Activated T-helper 1 cell treated with anti-CD3 and anti-CD28 coated beads, Interleukin-2, amount 50 U/mL, for 16 hours (primary cell): ENCODE measurements at places on chromosomes 12 and 14.

DNA sequence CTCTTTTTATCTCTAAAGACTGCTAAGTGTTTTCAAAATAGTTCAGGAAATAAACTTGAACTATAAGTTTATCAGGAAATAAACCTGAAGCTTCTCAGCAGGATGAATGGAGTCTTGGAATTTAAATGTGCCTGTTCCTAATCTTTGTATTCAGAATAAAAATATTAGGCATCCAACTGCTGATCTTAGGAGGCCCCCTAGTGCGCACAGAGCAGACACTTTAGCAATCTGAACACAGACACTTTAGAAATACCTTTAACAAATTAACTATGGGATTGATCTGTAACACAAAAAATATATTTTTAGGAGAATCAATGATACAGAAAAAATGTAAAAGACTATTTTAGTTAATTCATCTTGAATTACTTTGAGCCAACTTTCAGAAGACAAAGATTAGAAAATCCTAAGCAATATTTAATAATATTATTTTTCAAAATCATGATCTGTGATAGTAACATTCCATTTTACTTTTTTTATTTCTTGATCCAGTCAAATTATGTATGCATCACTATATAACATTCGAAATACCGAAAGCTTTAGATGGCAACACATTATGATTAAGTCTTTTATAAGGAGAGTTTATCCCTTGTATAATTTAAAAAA, 80.9 kb downstream of the SLC41A2 start:
- DNase-seq = peak; percentile 3

DNA sequence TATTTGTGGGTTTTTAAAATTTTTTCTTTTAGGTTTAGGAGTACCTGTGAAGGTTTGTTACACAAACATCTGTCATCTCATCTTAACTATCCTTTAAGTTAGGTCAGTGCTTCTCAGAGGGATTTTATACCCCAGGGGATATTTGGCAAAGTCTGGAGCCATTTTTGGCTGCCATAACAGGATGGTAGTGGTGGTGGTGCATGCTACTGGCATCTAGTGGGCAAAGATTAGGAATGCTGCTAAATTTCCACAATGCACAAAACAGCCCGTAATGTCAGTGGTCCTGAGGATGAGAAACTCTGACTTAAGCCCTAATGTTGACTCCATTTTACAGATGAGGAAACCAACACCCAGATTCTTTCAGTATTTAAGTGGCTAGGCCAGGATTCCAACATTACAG, 85.2 kb upstream of the MYF6 start:
- no peak for DNase-seq

GRCh38 chr12:115736360-115736759, 541.1 kb downstream of the MED13L start:
- DNase-seq = no peak

DNA sequence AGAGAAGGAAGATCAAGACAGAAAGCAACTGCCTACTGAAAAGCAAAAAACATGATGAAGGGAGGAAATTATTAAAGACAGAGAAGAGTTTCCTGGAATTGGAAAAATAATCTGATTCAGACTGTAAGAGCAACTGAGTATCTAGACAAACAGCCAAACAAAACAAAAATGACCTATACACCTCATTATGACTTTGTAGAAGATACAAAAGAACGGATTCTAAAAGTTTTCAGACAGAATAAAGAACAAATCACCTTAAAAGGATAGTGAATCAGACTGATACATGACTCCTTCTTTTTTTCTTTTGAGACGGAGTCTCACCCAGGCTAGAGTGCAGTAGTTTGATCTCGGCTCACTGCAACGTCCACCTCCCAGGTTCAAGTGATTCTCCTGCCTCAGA, 10.4 kb downstream of the OSBPL8 start:
- DNase-seq = no peak

- DNase-seq = no peak
These were observed at the start of gene AKT1 for GRCh38 chr14:104794993-104795780. Gene AKT1 (minus strand): TSS chr14:104795748. CDS start chr14:104792643, 3,105 bp downstream.

DNA sequence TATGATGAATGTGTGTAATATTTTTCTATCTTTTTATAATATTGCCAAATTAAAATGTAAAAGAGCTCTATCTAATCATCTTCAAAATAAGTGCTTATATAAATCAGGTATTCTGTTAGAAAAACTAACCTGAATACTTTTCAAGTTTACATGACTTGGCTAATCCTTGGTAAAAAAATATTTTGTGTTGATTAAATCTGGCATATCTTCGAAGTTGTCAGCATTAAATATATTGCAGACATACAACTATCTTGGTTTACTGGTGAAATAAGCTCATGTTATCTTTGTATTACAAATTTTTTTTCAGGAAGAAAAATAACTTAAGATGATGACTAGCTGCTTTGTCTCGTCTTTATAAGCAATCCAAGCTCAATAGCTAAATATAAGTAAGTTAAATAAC, 39.6 kb downstream of the MGAT4C start:
- DNase-seq = no peak

GRCh38 chr14:30960216-30960615, 65.2 kb upstream of the AP4S1 start:
- no peak for DNase-seq

DNA sequence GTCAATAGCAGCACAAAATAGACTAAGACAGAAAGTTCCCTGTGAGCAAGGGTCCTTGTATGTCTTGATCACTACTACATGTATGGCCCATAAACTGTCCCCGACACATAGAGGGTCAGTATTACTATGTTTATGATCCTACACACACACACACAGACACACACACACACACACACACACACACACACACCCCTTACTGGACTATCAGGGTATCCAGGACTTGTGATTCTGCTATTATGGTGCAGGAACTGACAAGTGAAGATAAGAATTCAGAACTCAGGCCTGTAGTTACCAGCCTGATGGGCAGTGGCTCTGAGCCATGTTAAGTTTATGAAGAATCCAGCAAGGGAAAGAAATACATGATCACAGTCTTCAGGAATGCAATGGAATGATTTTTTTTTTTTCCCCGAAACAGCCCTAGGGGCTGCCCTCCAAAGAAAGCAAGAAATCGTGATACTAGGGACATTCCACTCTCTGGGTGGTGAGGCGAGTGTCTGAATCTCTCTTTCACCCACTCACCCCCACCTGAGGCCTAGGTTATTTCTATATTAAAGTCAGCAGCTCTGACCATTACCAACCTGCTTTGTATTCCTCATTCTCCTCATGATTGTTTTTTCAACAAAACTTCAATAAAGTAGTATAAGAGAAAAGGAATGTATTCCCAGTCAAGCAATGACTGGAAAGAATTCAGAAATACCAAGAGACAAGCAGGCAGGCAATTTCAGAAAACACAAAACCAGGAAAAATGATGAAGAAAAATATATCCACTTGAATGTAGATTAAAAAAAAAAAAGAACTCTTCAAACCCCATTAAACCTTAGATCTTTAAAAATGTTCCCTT, 105.8 kb downstream of the AVPR1A start:
- no peak for DNase-seq

GRCh38 chr12:48618541-48618940, 48.7 kb upstream of the LALBA start:
- peak; percentile 56 for DNase-seq

- no peak for DNase-seq
These were observed 69.0 kb downstream of the DIO3 start for GRCh38 chr14:101630056-101630965.

DNA sequence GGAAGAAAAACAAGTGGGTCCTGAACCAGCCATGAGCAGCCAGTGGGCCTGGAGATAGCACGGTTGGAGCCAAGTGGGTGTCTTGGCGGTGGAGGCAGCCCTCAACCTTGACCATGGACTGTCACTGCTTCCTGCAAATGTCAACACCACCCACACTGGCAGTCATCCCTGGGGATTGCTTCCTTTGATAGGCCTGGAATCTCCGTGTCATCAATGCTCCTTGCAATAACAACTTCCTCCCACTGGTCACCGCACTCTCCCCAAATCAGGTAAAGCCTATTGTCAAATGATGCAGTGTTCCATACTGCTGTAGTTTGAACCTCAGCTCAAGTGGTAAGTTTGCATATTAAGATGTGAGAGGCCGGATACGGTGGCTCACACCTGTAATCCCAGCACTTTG, 129.1 kb downstream of the NTF3 start:
- no peak for DNase-seq

GRCh38 chr14:34797747-34798583, 77.2 kb downstream of the BAZ1A start:
- DNase-seq = no peak

DNA sequence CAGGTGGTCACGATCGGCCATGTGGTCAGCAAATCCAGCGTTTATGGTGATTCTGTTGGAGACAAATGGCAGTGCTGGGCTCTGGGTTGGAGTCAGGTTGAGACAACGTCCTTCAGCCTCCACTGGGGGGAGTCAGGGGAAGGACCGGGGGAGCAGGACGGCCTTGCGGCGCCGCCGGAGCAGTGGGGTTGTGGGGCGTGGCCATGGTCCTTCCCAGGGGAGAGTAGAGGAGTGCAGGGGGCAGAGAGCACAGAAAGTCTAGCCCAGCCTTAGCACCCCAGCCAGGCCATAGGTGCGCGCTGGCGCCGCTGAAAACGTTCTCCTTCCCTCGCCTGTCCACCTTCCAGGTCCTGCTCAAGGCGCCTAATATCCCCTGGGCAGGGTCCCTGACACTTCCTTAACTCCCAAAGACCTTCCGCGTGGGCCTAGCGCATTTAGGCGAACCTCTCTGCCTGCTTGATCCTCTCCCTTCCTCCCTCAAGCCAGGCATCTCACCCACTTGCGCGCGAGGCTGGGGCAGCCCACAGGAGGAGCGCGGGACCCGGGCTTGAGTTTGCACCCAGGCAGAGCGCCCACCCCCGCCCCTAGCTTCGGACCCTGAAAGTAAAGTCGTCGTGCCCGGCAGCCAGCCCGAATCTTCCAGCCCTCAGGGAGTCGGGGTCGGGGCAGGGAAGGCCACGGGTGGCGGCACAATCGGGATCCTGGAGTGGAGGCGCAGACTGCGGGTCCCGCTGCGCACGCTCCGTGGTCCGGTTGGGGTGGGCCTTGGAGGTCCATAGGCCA, 3.1 kb upstream of the KIF26A start:
- no peak for DNase-seq

GRCh38 chr14:99649219-99649618, 4.3 kb downstream of the HHIPL1 start:
- no peak for DNase-seq

DNA sequence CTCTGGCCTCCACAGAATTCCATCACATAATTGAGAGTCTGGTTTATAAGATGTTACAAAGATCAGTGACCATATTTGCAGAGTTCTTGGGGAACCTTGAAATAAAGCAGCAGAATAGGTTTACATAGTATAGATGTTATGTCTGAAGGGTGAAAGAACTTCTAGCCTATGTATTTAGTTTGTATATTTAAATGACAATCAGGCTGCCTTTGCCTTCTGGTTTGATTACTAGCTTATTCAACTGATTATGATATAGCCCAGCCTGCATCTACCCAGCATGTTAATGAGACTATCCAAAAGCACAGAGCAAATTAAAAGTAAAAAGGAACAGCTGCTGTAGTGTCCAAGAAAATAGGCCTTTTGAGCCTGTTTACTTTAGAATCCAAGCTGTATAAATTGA, 85.3 kb downstream of the APAF1 start:
- DNase-seq = no peak

GRCh38 chr12:2338991-2339431, 286.2 kb downstream of the CACNA1C start:
- DNase-seq = no peak

GRCh38 chr14:70045844-70046535, 142.8 kb downstream of the SLC8A3 start:
- no peak for DNase-seq

- no peak for DNase-seq
These were observed 1.9 kb upstream of the FKBP4 start for GRCh38 chr12:2792671-2793500.

GRCh38 chr12:1643905-1644533, 15.0 kb downstream of the WNT5B start:
- no peak for DNase-seq

DNA sequence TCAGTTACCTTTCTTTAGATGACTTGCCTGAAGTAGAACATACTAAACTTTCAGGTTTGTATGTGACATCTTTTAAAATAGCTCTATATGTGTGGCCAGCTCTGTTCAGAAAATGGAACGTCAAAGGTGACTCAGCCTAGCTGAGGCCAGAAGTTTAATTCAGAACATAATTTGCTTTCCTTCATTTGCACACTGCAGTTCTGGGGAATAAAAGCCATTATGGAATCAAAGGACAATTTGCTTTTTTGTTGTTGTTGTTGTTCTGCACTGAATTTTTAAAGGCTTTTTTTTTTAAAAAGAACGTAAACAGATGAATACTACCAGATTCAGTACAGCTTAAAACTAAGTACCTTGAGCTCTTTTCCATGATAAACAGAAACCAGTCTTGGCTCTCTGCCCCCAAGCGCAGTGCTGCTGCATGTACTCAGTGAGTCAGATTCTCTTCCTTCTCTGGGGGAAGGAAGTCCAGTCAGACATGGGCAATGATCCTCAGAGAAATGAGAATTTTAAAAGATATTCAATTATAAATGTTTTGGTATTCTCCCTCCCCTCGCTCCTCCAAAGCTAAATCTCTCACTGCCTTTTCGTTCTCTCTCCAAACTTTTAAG, 644.2 kb downstream of the NOVA1 start:
- no peak for DNase-seq

GRCh38 chr14:22885975-22886374, 3.0 kb downstream of the REM2 start:
- DNase-seq = no peak

DNA sequence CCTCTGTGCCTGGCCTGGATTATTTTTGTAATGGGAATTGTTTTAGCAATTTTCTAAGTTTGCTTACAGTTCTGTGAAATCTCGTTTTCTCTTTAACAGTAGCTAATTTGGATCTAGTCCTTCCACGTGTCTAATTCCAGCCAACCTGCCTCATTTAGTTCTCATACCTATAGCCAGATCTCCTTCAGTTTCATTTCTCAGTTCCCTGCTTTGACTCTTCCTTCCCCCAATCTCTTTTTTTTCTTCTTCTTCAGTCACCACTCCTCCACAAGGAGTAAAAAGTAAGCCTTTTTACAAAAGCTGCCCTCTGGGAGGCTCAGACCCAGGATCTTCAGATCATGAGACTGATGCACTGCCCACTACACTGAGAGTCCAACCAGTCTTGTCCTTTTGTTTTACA, 1.4 kb downstream of the THTPA start:
- no peak for DNase-seq

GRCh38 chr12:2891240-2892053, 756 bp downstream of the TULP3 start:
- DNase-seq = peak; percentile 21

- no peak for DNase-seq
These were observed 159.8 kb upstream of the DAAM1 start for GRCh38 chr14:59028476-59029202.
